ENCODE measurements at places on chromosomes 13 and 19.

DNA sequence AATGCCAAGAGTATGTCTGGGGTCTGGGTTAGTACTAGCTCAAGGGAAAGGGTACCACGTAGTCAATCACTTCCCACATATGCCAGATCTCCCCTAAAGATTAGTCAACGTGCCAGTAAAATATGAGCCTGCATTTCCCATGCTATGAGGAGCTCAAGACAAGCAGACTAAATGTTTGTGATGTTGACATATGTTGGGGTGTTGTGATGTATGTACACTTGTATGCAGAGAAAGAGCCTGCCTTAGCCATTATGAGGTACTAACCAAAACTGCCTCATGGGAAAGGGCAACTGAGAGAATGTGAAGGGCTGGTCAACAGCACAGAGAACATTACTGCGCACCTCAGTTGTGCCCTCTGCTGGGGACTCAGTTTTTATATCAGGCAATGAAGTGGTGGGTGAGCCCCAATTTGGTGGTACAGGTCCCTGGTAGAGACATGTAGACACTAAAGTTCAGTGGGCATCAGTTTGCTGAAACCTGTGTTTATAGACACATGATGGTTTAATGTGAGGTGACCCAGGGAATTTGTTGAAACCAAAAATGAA lies 287.0 kb downstream of the DCT start:
- DNase-seq: no peak

GRCh38 chr19:13154911-13155471 lies 4.8 kb downstream of the IER2 start:
- peak; percentile 35 for DNase-seq

DNA sequence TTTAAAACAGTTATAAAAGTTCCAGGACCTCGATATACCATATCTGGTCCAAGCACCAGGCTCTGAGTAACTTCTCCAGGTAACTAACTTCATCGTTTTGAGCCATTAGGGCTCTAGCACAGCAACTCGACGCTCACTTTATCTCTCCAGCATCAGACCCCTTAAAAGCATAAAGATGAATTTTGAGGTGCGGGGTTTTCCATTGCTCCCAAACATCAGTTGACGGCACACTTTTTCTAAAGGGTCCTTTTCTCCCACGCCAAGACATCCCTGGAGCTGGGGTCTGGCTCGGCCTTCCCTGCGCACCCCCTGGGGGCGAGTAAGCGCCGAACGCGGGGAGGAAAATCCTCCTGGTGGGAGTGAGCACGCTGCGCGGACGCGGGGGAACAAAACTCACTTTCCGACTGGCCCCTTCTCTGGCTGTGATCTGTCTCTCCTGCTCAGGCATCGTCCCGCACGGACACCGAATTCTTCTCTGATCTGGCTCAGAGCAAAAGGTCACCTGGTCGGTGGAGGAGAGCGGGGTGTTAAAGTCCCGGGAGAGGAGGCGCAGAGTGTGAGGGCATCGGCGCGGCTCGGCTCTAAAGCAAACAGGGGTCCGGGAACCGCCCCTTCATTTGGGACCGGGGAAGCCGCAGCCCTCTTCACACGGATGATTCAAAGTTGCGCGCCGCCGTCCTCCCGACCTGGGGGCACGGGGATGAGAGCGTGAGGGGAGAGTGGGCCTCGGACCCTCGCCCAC lies at the start of gene ATP7B:
TSS of gene ATP7B (minus strand) at position 561 of the 742 bp plus-strand sequence. CDS start at position 448, 113 bp downstream.
- DNase-seq: no peak

- DNase-seq: no peak
Measured at GRCh38 chr19:19170873-19171672, 1.0 kb upstream of the MEF2B start.

DNA sequence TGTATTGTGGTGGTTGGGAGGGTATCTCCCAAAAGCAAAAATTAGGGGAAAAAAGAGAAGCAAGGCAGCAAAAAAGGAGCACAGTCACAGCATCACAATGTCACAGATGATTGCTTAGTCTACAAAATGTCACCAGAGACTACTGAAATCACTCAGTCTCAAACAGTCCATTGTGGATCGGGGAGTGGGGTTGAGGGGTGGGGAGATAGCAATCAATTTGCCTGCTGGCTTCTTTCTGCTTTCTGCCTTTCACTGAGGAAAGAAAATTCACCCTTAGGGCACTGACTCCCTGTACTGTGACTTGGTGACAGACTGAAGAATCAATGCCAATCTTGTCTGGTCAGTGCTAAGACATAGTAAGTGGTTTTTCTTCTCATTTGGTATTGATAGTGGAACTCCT lies 2127.1 kb upstream of the PCDH20 start:
- DNase-seq: no peak

GRCh38 chr19:41391618-41392017 lies 5.5 kb downstream of the EXOSC5 start:
- no peak for DNase-seq

All from RCC 7860 (cell line).